ENCODE measurements at places on chromosomes 5 and 9.

- no peak for DNase-seq
Observed at GRCh38 chr9:127720031-127720864, 4.4 kb downstream of the TTC16 start.

DNA sequence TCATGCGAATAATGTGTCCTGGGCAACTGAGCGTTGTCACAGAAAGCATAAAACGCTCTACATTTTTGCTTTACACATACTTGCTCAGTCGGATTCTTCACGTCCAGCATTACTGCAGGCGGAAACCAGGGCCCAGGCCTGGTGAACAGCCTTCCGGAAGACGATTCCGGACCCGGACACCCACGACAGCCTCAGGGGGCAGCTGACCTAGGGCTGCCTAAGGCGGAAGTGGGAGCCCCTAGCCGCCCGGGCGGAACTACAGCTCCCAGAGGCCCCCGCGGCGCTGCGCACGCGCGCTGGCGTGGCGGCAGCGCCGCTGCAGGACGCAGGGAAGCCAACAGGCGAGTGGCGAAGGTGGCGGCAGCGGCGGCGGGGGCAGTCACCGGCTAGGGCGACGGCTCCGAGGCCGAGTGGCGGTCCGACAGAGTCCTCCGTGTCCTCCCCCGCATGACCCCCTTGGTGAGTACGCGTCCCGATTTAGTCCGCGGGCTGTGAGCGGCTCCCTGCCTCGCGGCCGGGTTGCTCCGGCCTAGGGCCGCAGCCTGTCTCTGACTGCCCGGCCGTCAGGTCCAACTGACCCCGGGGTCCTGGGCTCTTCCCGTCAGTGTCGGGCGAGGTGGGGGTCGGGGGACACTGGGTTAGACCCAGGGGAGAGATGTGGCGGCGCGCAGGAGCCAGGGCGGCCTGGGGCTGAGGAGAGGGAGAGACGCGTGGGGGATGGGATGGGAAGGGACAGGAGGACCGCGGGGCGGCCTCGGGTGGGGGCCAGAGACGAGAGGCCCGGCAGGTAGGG, at the start of gene GAPVD1:
TSS of gene GAPVD1 (plus strand) at position 326 of the 793 bp plus-strand sequence. CDS start 37,096 bp downstream, outside the sequence.
- peak; percentile 84 for DNase-seq

GRCh38 chr9:92735636-92736562, 28.7 kb downstream of the BICD2 start:
- no peak for DNase-seq

DNA sequence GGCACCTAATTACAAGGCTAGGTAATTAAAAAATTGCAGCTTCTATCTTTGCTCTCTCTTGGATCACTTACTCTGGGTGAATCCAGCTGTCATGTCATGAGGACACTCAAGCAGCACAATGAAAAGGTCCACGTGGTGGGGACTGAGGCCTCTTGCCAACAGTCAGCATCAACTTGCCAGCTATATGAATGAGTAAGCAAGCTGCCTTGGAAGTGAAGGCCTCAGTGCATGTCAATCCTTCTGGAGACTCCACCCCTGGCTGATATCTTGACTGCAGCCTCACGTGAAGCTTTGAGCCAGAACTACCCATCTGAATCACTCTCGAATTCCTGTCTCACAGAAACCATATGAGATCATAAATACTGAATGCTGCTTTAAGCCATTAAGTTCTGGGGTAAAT, 140.5 kb downstream of the SNX18 start:
- DNase-seq = no peak

GRCh38 chr5:95739857-95740256, 8.7 kb downstream of the RHOBTB3 start:
- no peak for DNase-seq

DNA sequence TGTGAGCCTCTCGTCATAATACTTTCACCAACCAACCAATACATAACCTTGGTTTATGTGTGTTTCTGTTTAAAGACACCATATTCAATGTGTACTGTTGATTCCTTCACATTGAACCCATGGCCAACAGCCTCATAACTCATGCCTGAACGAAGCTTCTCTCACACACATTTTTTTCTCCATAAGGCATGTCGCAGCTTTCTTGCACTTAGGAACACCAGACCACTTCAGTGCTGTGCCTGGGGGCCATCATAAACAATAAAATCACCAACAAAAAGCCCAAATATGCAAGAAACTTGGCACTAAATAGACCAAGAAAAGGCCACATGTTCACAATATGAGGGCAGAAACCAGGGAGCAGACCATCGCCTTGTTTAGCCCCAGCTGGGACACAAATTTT, 192.2 kb downstream of the ROR2 start:
- no peak for DNase-seq

GRCh38 chr5:81633471-81633870, 117.4 kb downstream of the SSBP2 start:
- DNase-seq = no peak

DNA sequence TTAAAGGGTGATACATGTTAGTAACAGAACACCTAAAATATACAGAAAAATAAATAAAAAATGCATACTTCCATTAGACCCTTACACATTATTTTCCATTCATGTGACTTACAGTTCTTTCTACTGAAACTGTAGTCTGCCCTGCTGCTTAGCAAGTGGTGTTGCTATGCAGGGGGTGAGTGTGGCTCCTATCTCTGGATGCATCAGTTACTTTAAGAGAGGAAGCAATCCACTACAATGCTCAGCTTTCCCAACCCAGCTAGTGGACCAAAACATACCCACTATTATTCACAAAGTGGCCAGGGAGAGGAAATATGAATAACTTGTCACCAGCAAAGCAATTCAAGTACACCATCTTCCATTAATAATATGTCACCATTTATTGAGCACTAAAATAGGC, 121.8 kb downstream of the DOCK2 start:
- no peak for DNase-seq

DNA sequence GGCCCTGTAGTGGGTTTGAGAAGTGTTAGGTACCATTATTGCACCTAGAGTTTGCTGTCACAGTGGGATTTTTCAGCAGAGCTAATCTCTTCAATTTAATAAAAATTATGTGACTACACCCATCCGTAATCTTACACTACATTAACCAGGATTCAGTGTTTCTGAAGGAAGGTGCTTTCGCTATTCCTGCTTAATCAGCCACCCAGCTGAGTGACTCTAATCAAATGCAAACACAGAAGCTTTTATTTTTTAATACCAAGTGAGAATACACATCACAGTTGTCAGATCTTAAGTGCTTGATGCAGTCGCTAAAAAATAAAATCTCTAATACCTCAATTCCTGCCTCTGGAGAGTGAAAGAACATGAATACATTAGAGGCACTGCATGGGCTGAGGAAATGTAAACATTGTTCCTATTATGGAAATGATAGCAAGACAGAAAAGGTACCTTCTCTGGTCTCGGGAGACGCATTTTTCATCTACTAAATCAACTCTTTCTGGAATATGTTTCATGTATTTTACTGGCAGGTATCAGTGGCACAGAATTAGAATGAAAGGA, 125.7 kb downstream of the SEMA6A start:
- DNase-seq = no peak

GRCh38 chr5:62395210-62395950, 8.3 kb downstream of the DIMT1 start:
- no peak for DNase-seq

DNA sequence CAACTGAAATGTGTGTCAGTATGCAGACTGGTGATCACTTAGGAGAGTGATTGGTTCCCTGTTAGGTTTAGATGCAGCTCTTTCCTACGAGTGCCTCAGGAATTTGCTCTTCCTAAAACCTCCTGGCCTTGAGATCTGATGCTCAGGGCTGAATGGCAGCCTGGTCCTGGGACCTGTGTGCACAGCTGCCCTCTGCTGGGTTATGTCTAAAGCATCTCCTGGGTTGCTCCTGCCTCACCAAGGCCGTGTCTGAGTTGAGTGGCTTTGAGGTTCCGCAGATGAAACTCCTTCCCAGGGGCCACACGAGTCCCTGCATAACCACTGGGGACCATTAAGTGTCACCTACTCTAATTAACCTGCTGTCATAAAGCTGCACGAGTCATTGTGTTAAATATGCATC, 59.5 kb downstream of the MVB12B start:
- no peak for DNase-seq

GRCh38 chr9:84742261-84742660, 72.7 kb downstream of the NTRK2 start:
- DNase-seq = no peak

DNA sequence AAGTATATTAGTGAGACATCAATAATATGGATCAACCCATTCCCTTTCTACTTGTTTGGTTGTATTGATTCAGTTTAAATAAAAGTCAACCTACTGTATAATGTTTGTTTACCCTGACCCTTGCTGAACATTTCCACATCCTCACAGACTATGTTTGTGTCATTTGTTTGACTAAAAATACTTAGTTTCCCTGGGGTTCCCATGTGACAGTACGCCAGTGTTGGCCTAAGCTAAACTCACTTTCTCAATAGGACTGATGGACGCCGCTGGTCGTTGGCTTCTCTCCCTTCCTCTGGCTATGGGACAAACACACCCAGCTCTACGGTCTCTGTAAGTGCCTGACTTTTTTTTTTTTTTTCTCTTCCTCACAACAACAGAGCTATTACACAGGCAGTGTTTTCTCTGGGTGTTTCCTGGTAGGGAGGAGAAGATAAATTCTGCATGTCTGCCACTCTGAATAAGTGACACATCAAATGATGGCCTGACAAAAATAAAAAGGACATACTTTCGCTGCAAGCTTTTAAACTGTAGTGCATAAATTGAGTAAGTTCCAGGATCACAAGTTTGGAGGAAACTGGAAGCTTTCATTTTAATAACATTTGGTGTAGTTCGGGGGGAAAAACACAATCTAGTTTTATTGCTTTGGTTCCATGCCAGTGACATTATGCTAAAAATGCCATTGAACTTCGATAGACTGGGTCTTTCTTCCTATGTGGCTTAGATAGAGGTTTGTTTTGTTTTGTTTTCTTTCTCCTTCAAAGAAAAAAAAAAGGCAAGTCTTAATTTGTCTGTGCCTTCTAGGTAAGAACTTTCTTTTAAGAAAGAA, 101.0 kb downstream of the CD180 start:
- no peak for DNase-seq

- DNase-seq = no peak
Observed at GRCh38 chr9:20084125-20084524, 295.3 kb upstream of the SLC24A2 start.

DNA sequence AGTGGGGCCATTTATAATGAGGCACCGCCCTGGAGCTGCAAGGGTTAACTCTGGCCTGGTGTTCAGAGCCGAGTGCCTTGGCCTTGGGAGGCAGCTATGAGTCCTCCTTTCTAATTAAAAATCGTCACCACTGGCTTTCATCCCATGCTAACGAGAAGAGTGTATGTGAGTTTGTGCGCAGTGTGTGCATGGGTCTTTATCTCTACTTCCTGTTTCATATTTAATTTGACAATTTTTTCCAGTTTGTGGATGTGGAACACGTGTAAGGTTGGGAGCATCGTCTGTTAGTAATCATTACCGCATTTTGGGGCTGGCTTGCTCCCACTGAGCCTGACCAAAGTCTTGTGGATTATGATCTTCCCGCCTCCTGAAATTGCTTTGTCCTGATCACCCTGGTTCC, 76.4 kb downstream of the NDFIP1 start:
- DNase-seq = no peak

- DNase-seq = no peak
Observed at GRCh38 chr5:137649228-137649935, 86.5 kb downstream of the KLHL3 start.

DNA sequence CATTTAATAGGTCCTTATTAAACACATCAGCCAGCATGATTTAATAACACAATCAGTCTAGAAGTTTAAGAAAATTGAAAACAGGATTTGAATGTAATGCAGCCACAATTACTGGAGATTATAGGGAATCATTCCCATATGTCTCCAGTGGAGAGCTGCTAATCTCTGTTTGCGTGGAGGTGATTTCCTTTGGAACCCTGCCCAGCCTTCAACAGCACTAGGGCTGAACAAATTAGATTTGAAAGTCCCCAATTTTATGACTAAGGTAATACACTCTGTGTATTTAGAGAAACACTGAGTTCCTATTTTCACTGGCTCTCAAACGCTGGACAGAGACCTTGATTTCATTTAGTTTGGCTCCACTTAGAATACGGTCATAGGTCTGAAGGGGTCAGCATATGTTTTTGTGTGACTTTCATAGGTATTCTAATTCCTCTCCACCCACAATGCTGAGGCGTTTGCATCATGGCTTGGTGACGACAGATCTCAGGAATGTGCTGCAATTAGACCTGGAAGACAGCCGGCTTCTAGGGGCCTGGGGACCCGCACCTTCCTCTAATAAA, 508.3 kb downstream of the EBF1 start:
- DNase-seq = no peak

DNA sequence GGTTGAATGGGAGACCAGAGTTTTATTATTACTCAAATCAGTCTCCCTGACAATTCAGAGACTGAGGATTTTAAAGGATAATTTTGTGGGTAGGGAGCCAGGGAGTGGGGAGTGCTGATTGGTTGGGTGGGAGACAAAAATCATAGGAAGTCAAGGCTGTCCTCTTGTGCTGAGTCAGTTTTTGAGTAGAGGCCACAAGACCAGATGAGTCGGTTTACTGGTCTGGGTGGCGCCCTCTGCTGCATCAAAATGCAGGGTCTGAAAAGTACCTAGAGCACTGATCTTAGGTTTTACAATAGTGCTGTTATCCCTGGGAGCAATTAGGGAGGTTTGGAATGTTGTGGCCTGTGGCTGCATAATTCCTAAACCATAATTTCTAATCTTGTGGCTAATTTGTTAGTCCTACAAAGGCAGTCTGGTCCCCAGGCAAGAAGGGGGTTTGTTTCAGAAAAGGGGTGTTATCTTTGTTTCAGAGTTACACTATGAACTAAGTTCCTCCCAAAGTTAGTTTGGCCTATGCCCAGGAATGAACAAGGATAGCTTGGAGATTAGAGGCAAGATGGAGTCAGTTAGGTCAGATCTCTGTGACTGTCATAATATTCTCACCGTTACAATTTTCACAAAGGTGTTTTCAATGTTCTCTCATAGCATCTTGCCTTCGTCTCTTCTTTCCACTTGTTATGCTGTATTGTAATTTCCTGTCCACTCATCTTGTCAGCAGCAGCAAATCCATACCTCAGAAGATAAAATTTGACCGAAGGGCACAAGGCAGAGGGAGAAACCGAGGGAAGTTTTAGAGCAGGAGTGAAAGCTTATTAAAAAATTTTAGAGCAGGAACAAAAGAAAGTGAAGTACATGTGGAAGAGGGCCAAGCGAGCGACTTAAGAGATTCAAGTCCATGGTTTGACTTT, 59.2 kb upstream of the CLINT1 start:
- DNase-seq = peak; percentile 51

DNA sequence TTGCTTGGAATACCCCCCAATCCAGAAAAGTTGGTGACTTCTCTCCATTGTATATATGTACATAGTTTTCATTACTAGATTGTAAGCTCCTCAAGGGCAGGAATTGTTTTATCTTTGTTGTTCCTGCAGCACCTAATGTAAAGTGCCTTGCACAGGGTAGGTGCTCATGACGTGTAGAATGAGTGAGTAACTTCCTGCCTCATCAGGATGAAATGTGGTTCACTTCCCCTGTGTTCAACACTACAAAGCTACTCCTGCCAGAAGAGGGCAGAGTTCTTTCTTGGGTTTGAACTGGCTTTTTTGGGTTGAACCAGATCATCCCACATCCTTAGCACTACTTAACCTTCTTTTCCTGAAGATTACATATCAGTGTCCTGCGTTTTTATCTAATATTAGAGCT, 23.9 kb downstream of the GTF3C4 start:
- DNase-seq = no peak

Data from stimulated activated CD8-positive, alpha-beta memory T cell treated with anti-CD3 and anti-CD28 coated beads, Interleukin-2, amount 100 ng/mL, for 48 hours (primary cell).